Renal cortical epithelial cell (primary cell): ENCODE measurements at places on chromosomes 11 and 22. TPM values are rescaled to one million over a fixed set of nuclear protein-coding genes. Genes with fewer than 3 reads are reported as not detected.

DNA sequence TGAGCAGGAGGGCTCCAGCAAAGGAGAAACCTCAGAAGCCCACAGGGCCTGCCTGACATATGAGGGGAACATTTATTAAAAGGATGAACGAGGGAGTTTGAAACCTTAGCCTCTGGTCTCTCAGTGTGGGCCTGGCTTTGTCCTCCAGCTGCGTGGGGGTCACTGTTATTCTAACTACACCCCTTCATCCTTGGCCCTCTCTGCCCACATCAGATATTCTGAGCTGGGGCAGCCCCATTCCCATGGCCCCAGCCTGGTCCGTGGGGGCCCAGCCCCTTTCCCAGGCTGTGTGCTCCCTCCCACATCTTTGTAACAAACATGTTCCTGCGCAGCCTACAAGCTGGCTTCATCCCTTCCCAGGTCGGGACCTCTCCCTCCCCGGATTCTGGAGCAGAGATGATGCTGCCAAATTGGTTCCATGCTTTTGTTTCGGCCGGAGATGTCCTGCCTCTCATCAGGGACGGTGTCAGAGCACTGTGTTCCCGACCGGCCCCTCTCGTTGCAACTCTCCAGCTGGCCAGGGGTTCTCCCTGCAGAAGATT lies 4.0 kb downstream of the FXYD6 start:
- DNase-seq = no peak

DNA sequence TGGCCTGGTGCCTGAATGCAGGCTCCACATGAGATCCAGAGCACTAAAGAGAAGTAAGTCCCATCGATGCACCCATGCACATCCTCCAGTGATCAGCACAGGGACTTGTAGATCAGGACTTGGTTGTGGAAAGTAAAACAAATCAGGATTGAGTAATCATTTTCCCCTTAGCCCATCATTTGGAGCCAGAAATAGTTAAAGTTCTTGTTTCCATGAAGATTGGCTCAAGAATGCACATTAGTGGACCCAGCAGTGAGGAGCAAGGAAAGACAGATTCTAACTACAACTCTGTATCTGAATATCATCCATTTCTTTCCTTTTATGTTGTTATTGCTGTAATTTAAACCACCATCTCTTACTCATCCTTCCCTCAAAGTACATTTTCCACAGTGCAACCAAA lies 19.1 kb downstream of the CCDC83 start:
- no peak for DNase-seq

- no peak for DNase-seq
Measured at GRCh38 chr22:41638748-41639147, 17.7 kb downstream of the XRCC6 start.

DNA sequence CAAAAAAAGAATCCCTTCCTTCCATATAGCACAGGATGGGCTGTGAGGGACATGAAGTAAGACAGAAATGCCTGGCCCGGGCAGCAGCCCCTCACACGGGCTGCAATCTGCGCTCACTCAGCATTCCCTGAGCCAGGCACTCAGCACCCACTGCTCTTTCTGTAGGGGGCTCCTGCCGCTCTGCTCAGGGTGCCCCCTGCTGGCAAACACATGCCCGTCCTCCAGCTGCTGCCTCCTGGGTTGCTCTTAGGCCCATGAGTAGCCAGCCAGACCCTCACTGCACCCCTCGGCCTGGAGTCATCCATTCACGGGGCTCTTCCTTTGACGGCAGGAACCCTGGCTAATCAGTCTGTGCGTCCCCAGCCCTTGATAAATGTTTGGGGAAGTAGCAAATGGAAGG lies 6.9 kb downstream of the MCAT start:
- DNase-seq = no peak

Gene OLFML1
- not detected in 2 replicates for total RNA-seq
